ENCODE measurements at places on chromosomes 1 and 21.

DNA sequence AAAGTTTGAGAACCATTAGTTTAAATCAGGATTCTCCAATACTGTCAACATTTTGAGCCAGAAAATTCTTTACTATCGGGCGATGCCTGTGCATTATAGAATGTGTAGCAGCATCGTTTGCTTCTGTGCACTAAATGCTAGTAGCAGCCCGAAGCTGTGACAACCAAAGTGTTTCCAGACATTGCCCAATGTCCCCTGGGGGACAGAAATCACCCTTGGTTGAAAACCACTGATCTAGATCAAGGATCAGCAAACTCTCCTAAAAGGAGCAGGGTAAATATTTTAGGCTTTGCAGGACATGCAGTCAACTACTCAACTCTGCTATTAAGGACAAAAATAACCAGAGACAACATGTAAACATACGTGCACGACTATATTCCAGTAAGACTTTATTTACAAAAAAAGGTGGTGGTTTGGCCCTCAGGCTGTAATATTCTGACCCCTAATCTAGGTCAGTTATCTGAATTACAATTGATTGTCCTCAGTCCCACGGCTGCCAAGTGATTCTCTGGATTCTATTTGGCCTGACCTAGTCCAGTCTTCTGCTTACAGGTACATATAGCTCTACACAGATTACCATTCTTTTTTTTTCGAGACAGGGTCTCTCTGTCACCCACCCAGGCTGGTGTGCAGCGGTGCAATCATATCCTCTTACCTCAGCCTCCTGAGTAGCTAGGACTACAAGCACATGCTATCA, 10.6 kb downstream of the FAF1 start:
- DNase-seq, result no peak

- DNase-seq, result no peak
Measured at GRCh38 chr1:19462781-19463503, 22.4 kb downstream of the CAPZB start.

- DNase-seq, result no peak
Measured at GRCh38 chr1:182217071-182217470, 155.6 kb upstream of the ZNF648 start.

DNA sequence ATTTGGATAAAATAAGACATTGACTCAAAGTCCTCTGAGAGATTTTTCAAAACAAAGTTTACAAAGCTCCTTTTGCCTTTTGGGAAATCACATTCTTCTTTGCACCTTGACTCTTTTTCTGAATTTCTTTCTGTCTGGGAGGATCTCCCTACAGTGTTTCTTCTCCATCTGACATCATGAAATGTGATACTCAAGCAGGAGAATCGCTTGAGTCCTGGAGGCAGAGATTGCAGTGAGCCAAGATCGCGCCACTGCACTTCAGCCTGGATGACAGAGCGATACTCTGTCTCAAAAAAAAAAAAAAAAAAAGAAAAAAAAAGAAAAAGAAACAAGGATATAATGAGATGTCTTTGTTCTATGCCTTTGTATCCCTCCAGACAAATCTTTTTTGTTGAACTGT, 13.3 kb upstream of the GRIK1 start:
- no peak for DNase-seq

DNA sequence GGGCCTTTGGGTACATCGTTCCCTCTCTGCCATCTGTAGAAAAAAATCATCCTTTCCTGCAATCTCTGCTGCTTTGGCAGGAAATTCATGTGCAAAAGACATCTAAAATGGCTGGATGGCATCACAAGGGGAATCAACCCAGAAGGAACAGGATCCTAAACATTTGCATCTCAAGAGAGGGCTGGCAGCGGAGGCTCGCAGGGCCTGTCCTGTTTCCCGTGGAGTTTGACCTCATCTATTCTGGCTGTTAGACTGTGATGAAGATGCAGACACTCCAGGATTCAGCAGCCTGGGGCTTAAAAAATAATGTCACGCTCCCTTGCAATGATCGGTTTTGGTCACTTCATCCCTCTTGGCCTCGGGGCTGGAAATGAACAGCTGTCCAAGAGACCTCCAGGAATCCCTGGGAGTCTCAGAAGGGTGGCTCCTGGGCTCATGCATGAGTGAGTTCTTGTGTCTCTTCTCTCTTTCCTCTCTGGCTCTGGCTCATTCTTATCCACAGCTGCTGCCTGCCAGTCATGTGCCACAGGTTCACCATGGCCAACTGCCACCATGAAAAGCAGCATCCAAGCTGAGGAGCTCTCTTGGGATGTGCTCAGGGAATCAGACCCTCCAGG, 16.1 kb upstream of the PCP4 start:
- no peak for DNase-seq

GRCh38 chr1:77866296-77866695, 22.1 kb upstream of the NEXN start:
- DNase-seq, result no peak

DNA sequence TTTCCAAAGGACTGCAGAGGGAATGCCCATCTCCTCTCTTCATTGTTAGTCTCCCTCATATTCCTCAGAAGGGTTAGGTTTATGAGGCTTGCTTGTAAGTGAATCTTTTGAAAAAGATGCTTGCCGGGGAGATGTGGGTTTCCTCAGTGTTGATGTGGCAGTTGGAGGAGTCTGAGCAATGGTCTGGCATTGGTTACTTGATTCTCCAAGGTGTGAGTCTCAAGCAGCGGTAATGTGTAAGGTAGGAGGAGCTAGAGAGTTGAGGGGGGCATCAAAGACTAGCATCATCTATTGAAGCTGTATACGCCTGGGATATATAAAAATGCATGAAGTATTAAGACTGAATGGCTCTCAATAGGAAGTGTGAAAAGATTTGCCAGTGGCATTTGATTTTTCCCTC, 21.5 kb downstream of the KHDRBS1 start:
- no peak for DNase-seq

- DNase-seq, result peak; percentile 21
Measured at GRCh38 chr1:113999799-114000198, 20.5 kb downstream of the OLFML3 start.

GRCh38 chr1:97619706-97620105, 301.1 kb downstream of the DPYD start:
- DNase-seq, result no peak

DNA sequence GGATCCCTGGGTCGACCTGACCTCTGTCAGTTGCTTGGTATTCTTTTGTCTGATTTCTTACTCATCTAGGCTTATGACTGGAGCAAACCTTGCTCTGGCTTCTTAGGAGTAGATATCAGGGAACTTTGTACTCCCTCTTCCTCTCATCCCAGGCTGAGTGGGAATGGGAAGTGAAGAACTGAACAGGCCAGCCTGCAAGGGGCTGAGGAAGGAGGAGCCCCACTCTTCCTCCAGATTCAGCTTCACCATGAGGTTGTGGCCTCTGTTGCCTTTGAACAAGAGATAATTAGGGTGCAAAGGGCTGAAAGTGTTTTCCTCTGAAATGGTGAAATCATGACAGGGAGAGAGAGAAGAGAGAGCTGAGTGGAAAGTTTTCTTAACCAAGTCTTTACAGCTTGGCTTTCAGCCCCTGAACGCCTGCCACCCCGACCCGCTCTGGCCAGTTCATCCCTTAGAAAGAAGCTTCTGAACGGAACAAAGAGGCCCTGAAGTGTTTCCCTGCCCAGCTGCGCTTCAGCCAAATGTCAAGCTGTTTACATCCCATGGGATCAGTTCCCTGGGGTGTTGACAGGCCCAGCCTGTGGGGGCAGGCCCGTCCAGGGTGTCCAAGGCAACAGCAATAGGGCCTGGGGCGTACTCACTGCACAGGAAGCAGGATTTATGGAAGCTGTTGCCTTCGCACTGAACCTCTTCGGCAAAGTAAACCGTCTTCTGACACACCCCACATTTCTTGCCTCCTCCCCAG, 11.2 kb downstream of the CSRP1 start:
- peak; percentile 37 for DNase-seq

DNA sequence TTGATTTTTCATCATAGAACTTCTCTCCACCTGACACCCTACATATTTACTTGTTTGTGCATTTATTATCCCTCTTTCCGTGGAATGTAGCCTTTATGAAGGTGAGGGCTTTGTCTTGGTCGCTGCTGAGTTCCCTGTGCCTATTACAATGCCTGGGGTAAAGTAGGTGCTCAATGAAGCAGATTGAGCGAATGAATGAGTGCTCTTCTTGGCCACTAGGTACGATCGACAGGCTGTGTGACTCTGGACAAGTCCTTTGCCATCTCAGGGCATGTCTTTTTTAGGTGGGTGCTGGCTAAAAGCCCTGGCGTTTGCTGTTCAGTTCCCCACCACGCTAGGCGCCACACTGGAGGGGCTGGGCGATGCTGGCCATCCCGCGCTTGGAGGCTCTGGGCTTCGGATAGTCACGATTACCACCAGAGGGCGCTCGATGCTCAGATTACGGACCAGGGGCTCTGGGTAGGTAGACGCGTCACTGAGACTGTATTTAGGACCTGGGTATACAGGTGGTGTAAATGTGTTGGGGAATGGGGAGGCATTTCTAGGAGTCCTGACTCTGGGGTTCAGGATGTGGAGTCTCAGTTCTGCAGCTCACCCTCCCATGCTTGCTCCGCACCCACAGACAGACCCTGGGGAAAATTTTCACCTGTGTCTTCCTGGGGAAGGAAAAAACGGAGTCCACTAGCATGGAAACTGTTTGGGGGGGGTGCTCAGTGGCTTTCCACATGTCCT, 71.0 kb upstream of the CSF3R start:
- DNase-seq, result peak; percentile 80

DNA sequence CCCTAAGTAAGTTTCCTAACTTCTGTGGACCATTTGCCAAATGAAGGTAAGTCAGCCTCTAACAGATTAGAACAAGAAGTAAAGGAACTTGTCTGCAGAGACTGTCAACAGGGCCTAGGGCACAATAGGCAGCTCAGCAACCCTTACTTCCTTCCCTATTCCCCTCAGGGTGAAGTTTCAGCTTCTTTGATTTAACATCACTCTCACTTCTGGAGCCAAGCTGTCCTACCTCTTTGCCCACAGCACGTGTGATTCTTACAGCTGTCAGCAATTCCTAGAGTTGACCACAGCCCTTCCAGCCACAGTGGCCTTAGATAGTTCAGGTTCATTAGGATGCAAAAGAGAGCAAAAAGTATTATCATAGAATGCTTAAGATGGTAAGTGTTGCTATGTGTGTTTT, 7.6 kb upstream of the EIF4G3 start:
- no peak for DNase-seq

DNA sequence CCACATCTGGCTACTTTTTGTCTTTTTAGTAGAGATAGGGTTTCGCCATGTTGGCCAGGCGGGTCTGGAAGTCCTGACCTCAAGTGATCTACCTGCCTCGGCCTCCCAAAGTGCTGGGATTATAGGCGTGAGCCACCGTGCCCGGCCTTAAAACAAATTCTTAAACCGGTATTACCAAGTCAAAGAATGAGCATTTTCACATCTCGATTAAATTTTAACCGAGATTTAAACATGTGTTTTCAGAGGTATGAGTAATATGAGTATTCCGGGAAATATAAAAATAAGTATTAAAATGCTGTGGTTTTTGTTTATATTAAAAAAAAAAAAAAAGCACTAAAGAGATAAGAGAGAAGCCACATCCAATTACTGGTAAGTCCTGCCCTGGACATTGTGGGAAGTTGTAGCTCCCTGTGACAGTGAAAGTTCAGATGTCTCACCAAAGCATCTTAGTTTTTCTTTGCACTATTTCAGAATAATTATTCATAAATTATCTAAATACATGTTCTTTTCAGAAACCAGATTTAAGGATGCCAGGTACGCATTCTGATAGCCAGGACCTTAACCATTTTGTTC, 24.9 kb downstream of the ZNF281 start:
- no peak for DNase-seq

DNA sequence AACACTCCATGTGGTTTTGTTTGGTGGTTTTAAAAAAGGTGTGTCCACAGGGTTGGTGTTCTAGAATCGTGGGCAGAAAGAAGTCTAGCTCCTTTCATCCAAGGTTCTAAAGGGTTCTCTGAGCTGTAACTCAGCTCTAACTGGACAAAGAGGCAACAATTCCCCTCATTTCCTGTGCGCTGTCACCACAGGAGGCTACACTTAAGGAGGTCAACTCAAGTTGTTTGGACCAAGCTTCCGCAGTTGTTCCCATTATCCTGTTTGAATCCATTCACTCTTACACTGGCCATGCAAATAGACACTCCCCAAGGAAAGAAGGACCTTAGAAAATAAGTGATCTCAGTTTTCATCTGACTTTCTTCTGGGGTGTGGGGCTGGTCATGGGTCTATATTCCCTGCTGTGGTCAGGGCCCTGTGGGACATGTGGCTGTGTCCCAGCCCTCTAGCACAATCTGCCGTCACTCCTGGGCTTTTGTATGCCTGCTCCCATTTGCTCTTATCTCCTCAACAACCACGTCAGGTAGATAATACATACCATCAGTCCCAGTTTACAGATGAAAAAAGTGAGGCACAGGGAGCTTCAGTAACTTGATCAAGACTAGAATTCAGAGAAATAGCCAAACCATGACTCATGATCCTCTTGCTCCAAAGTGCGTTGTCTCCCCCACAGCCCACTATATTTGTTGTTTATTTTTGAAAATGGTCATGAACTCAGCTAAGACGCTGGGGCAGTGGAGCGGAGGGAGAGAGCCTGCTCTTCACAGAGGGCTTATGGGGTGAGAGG, 103.6 kb downstream of the RHOU start:
- no peak for DNase-seq

GRCh38 chr1:192550922-192551534, 24.5 kb upstream of the RGS1 start:
- no peak for DNase-seq

GRCh38 chr21:45990741-45991605, 9.4 kb downstream of the COL6A1 start:
- DNase-seq, result no peak

DNA sequence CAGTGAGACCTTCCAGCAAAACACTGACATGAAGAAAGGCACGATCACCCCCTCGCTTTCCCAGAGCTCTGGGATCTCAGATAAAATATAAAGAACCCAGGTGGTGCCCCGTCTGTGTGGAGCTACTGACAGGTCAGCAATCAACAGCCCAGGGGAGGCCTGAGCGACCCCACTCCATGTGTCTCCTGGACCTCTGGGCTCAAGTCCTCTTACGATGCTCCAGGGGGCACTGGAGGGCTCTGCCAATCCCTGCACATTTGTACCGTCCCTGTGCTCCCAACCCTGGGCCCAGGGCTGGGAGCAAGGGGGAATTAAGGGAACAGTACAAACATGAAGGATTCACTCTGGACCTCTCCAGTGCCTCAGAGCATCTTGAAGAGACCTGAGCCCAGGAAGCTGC, 12.5 kb downstream of the S100A7A start:
- DNase-seq, result no peak

DNA sequence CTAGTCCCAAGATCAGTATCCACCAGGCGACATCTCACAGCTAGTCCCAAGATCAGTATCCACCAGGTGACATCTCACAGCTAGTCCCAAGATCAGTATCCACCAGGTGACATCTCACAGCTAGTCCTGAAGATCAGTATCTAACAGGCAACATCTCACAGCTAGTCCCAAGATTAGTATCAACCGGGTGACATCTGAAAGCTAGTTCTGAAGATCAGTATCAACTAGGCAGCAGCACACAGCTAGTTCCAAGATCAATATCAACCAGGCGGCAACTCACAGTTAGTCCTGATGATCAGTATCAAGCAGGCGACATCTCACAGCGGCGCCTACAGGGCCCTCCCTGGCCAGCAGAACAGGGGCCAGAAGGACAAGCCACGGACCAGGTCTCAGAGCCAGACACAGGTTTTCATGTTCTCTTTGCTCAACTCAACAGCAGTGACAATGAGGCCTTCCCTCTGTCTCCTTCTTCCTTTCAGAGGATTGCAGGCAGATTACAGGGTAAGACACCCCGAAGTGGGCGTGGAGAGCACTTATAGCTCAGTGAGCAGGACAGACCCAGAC, 32.5 kb downstream of the NPHP4 start:
- no peak for DNase-seq
